Activated CD4-positive, alpha-beta T cell treated with anti-CD3 and anti-CD28 coated beads, Interleukin-2, amount 50 U/mL, for 16 hours (primary cell): ENCODE measurements at places on chromosomes 6 and 20.

- no peak for DNase-seq
Measured at GRCh38 chr6:72219536-72219935, 333.2 kb downstream of the RIMS1 start.

DNA sequence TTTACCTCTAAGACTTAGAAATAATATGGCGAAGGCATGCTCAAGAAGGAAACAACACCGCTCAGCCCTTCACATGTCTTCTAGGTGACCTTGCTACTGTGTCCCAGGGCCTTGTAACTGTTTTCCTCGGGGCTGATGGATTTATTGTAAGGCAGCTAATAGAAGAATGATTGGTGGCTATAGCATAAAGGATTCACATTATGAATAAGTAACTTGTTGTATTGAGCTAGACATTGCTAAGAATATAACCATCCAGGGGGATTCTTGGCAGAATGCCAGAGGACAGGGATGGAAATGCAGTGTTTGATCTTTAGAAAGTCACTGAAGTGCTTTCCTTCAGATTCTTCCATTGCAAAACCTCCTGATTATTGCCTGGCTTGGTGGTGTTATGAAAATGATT, 54.9 kb downstream of the PLEKHG1 start:
- no peak for DNase-seq

- DNase-seq: no peak
Measured at GRCh38 chr6:17803409-17803808, 96.7 kb upstream of the NUP153 start.

GRCh38 chr20:51661609-51662178, 106.5 kb downstream of the ATP9A start:
- DNase-seq: peak; percentile 92

- DNase-seq: no peak
Measured at GRCh38 chr6:150208611-150209352, 65.9 kb downstream of the PPP1R14C start.

DNA sequence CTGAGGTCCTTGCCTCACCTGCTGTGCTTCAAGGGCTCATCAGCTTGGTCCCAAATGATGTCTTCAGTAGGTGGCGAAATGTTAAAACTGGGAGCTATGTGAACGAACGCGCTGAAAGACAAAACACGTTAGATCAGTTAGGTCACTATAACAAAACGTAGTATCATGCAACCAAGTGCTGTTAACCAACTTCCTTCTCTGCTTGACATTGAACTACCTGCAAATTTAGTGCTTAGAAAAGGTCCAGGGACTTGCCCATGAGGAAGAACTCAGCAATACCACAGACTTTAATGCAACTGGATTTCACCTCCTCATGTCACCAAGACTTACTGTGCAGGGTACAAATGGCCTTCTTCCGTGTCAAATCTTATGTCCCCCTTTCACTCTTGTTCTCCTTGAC, 24.8 kb downstream of the BACH2 start:
- DNase-seq: no peak

- DNase-seq: no peak
Measured at GRCh38 chr6:156454867-156455266, 322.3 kb upstream of the ARID1B start.
